ENCODE measurements at places on chromosomes 7 and 10. TPM values are rescaled to one million over a fixed set of nuclear protein-coding genes. Genes with fewer than 3 reads are reported as not detected.
A peak's percentile ranks its signal among the peaks of the same experiment; 100 is the strongest.

The MKX gene
- total RNA-seq: 0.04 TPM

DNA sequence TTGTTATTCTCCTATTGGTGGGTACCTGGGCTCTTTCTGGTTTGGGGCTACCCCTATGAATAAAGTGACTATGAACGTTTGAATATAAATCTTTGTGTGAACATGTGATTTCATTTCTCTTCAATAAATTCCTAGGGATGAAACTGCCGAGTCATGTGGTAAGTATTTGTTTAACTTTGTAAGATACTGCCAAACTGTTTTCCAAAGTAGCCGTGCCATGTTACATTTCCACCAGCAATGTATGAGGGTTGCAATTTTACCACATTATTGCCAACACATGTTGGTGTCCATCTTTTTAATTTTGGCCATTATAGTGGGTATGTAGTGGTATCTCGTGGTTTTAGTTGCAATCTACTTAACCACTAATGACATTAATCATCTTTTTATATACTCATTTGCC, 94.7 kb downstream of the ZNRF2 start:
- H3K27me3 ChIP-seq: no peaks in the 10 kb centered on the region
- no peak overlapping the region for H3K27ac ChIP-seq
- H3K36me3 ChIP-seq: peaks cover 2% of the 10 kb centered on the region
- H3K4me1 ChIP-seq: no peaks in the 10 kb centered on the region

The ZNF777 gene
- 14.9 TPM for total RNA-seq

The TFR2 gene
- total RNA-seq: 7.3 TPM

The CTAGE8 gene
- 1.6 TPM for total RNA-seq

The MMD2 gene
- not detected for total RNA-seq

- H3K36me3 ChIP-seq: peaks cover 2% of the 10 kb centered on the region
- peaks cover 1% of the 10 kb centered on the region for H3K4me1 ChIP-seq
- no peak overlapping the region for H3K4me3 ChIP-seq
- no peak for DNase-seq
These were observed 57.0 kb downstream of the ZNF277 start for GRCh38 chr7:112263519-112263918.

The PCDH15 gene
- not detected for total RNA-seq

GRCh38 chr7:143320620-143321019, 4.7 kb downstream of the CLCN1 start:
- peaks cover 8% of the 10 kb centered on the region for H3K27me3 ChIP-seq
- H3K27ac ChIP-seq: no peak overlapping the region
- peaks cover 14% of the 10 kb centered on the region for H3K4me1 ChIP-seq
- H3K4me3 ChIP-seq: no peak overlapping the region

- no peak overlapping the region for H3K4me3 ChIP-seq
- H3K27ac ChIP-seq: no peak overlapping the region
- peaks cover 39% of the 10 kb centered on the region for H3K36me3 ChIP-seq
- H3K27me3 ChIP-seq: no peaks in the 10 kb centered on the region
These were observed 8.4 kb upstream of the PGAM2 start for GRCh38 chr7:44073664-44074348.

DNA sequence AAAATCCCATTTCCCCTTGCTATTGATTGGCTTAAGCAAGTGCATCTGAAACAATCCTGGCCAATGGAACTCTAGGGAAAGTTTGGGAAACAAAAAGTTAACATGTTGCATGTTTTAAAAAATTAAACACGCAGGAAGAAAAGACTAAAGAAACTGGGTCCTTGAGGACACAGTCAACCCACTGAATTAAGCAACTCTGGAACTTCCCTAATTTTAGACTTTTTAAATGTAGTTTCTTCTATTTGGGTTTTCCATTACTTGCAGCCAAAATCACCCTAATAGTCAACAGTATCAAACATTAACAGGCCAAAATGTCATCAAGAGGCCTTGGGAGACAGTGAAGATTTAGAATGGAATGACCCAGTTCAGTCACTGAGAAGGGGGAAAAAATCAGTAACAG, 40.6 kb downstream of the OSBPL3 start:
- peaks cover 39% of the 10 kb centered on the region for H3K36me3 ChIP-seq
- no peak for DNase-seq
- H3K4me3 ChIP-seq: no peak overlapping the region

- no peak overlapping the region for H3K4me3 ChIP-seq
- peak overlapping the region; percentile 54 for H3K27ac ChIP-seq
- no peak for DNase-seq
- no peaks in the 10 kb centered on the region for H3K27me3 ChIP-seq
These were observed 32.1 kb downstream of the CRCP start for GRCh38 chr7:66146701-66147100.

The CRYGN gene
- total RNA-seq: 0.25 TPM

- peaks cover 23% of the 10 kb centered on the region for H3K4me1 ChIP-seq
- peak overlapping the region; percentile 10 for H3K27ac ChIP-seq
- H3K36me3 ChIP-seq: peaks cover 63% of the 10 kb centered on the region
These were observed 71.5 kb downstream of the WAPL start for GRCh38 chr10:86449926-86450558.

- no peak for DNase-seq
- peaks cover 13% of the 10 kb centered on the region for H3K4me1 ChIP-seq
- no peaks in the 10 kb centered on the region for H3K27me3 ChIP-seq
- H3K4me3 ChIP-seq: no peak overlapping the region
These were observed 2.2 kb upstream of the SAP25 start for GRCh38 chr7:100575746-100576383.

DNA sequence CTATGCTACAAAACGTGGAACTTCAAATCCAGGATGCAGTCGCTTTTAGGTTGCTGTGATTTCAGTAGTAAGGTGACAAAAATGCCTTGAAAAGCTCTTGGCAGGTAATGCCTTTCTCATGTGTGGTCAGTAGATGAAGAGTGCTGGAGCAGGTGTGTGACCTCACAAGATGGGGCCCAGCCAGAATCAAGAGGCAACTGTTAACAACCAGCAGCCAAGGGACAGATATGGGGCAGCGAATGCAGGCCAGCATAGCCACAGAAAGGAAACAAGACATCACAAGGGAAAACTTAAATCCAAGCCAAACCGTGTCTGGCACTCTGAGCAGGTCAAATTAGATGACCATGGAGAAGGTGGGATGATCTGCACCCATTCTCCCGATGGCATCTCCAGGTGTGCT, 12.3 kb downstream of the HUS1 start:
- no peak overlapping the region for H3K4me3 ChIP-seq
- no peak overlapping the region for H3K27ac ChIP-seq
- peaks cover 66% of the 10 kb centered on the region for H3K36me3 ChIP-seq
- H3K4me1 ChIP-seq: peaks cover 13% of the 10 kb centered on the region
- no peak for DNase-seq

DNA sequence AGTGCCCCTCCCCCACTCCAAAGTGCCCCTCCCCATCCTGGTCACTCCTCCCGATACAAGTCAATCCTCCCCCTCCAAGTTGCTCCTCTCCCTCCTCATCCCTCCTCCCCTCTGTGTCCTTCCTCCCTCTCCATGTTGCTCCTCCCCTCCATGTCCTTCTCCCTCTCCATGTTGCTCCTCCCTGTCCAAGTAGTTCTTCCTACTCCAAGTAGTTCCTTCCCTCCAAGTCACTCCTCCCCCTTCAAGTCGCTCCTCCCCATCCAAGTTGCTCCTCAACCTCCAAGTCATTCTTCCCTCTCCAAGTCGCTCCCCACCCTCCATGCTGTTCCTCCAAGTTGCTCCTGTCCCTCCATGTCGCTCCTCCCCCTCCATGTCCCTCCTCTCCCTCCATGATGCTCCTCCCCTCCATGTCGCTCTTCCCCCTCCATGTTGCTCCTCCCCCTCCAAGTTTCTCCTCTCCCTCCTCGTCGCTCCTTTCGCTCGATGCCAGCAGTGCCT, 8.6 kb upstream of the WBP1L start:
- no peaks in the 10 kb centered on the region for H3K4me1 ChIP-seq
- no peak overlapping the region for H3K4me3 ChIP-seq
- DNase-seq: no peak

- peaks cover 4% of the 10 kb centered on the region for H3K36me3 ChIP-seq
- DNase-seq: no peak
- peaks cover 14% of the 10 kb centered on the region for H3K4me1 ChIP-seq
- H3K27ac ChIP-seq: no peak overlapping the region
- H3K27me3 ChIP-seq: no peaks in the 10 kb centered on the region
These were observed 83.8 kb downstream of the EBLN1 start for GRCh38 chr10:22133749-22134624.

Data from activated CD4-positive, alpha-beta T cell treated with anti-CD3 and anti-CD28 coated beads, Interleukin-2, amount 10 ng/mL, durations not matched to agents 7 days and 5 days (primary cell).